ENCODE measurements at places on chromosomes 16 and 17.

DNA sequence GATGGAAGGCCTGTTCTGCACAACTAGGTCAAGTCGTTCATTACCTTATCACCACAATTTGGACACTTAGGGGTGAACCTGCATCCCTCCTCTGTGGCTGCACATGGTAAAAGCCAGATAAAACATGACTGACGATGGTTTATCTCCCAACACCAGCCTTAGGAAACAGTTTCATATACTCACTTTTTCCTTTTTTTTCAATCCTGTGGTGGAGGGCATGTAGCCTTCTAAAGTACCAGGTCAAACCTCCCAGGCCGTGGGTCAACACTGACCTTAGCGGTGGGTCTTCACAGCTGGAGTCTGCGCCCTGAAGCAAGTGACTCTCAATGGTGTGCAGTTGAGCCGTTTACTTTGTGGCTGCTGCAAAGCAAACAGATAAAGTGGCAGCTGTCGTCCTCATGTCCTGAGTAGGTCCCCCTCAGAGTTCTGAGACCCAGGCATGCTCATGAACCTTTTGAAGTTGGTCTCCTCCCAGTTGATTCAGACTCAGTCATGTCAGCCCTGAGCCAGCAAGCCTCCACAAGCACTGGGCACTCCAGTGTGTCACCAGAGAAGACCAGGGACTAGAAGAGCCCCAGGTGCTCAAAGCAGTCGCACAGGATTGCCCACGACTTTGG lies 5.9 kb downstream of the FAHD1 start:
- DNase-seq: no peak

DNA sequence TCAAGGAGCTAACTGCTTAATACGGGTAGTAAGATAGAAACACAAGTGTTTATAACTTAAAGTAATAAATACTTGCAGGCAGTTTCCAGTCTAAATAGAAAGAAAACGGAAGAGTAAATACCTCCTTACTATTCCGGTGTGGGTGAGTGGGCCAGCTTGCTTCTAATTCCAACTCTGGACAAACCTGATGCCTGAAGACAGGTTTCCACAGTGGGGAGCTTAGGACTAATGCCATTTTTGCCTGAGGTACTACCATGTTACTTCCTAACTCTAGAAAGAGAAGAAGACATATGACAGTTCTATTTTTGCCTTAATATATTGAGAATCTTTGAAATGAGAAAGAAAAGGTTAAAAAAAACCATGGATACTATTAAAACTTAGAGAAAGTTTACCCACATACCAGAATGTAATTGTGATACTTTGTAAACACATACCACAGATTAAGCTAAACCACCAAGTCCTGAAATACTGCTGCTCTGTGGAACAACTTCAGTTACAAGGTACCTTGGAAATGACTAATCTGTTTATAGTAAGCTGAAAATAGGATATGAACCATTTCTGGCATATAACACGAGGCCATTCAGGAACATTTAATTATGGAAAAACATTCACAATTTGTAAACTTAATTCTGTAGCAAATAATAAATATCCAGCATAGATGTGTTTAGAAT lies 70.2 kb downstream of the ZZEF1 start:
- DNase-seq: no peak

- no peak for DNase-seq
Measured at GRCh38 chr17:3794557-3795389, 6.2 kb downstream of the ITGAE start.

DNA sequence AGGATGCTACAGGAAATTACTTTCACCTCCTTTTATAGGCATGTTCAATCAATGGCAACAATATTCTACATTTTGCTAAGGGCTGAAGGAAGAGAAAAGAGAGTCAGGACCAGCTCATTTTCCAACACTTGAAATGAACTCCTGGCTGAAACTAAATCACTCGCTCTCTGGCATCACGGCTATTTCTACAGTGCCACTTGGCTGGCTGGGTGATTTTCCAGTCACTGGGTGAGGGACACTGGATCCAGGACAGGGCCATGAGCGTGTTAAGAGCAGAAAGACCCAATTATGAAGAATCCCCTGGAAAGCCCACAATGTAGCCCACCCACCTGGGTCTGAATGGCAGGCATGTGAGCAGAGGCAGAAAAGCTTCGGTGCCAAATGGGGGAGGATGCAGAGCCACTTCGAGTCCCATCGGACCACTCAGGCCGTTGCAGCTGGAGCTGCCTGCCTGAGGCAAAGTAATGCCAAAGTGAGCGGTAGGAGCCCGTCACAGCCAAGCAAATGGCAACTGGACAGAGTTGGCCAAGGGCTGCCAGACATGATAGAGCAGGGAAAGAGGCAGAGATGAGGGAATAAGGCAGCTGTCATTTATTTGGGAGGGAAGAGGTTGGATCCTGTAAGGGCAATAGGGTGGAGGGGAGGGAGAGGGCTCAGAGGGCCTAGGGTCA lies 246.2 kb downstream of the STX8 start:
- no peak for DNase-seq

- no peak for DNase-seq
Measured at GRCh38 chr17:44978807-44979206, 10.7 kb upstream of the C1QL1 start.

DNA sequence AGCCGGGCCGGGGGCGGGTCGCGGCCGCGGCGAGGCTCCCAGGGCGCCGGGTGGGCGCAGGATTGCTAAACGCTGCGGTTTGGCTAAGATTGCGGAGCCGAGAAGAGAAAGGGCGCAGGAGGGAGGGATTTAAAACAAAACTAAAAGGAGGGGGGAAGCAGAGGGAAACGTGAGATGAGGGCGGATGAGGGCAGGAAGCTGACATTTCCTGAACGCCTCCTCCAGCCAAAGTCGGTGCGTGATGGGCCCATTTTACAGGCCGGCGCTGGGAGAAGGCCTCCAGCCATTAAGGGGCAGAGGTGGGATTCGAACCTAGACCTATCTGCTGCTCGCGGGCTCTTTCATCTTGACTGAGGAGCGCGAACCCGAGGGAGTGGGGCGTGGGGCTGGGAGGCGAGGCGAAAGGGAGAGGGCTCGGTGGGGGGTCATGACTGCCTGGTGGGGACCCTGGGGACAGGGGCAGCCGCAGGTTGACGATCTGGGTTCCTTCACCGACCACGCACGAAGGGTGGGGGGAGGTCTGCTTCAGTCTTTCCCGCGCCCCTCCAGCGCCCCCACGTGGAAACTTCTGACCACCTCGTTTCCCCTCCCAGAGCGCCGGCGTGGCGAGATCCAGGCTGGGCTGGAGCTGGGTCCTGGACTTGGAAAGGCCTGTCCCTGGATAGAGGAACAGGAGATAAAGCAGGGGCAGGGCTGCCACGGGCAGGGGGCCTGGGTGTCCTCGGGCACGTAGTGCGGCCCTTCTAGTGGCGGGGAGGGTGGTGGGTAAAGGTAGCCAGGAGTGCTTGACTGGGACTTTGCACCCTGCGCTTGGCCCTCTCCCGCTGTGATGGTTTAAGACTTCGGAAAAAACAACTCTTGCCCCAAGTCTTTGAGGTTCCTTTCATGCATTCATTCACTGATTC lies 3.8 kb upstream of the TAC4 start:
- DNase-seq: no peak

DNA sequence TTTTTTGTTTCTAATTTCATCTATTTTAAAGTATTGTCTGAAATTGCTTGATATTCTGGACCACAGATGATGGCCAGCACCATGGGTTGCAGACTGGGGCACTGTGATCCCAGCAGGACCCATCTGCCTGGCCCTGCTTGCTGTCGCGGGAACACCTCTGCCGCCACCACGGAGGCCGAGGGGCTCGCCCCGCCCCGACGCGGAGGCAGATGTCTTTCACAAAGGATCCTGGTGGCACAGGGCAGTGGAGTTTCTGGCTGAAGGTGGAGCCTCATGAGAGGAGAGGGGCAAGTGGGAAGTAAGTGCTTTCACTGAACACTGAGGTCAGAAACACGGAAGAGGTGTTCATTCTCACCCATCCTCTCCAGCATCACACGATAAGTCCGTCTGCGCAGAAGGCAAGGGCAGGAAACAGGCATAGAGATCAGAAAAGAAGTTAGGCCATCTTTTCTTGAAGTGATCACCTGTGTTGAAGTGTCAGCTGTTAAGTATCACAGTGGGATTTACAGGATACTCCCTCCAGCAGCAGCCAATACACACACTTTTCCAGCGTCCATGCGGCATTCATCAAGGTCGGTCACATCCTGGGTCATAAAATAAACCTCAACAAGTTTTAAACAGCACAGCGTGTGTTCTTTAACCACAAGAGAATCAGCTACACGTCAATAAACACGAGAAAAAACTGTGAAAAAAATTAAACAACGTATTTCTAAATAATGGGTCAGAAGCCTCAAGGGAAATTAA lies 194.5 kb downstream of the RPTOR start:
- no peak for DNase-seq
